ENCODE measurements at places on chromosomes 5 and 9. TPM values are rescaled to one million over a fixed set of nuclear protein-coding genes. Genes with fewer than 3 reads are reported as not detected.

Gene LCN12
- 4.9 TPM for total RNA-seq

Gene NDUFAF2
- 13.7 TPM for total RNA-seq

Gene RAPGEF6
- 13.0 TPM for total RNA-seq

Gene ABCA1
- 18.1 TPM for total RNA-seq

- no peak for DNase-seq
Observed at GRCh38 chr5:84379749-84380148, 4.9 kb downstream of the EDIL3 start.

- DNase-seq: no peak
Observed at GRCh38 chr5:89253666-89254352, 370.8 kb upstream of the MEF2C start.

GRCh38 chr5:7094626-7095025, 301.3 kb upstream of the ADCY2 start:
- peak; percentile 15 for DNase-seq

DNA sequence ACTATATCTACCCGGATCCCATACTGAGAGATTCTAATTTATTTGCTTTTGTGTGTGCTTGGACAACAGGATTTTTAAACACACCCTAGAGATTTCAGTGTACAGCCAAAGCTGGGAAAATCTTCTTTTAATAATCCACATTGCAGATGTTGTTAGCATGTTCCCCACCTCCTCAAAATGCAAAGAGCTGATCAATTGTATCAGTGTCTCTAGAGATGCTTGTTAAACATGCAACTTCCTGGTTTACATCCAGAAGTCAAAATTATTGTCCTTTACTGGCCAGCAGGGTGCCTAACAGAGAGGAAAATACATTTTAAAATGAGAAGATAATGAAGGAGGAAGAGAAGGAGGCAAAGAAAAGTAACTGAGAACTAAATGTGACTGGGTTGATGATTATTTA, 793.3 kb downstream of the SEMA5A start:
- DNase-seq: no peak

DNA sequence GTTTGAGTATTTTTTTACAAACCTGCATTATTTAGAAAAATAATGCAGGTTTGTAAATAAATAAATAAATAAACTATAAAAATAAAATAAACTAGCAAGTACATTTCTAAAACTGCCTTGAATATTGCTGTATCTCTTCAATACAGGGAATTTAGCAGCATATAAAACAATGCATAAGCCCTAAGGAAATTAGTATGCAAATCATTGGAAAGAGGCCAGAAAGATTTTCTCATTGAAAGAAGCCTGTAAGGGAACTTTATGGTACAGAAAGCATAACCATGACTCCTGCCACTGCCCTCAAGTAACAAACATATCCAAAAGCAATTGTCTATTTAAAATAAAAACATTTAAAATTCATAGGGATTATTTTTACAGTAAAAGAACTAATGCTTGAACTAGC, 387.3 kb downstream of the HINT1 start:
- no peak for DNase-seq

DNA sequence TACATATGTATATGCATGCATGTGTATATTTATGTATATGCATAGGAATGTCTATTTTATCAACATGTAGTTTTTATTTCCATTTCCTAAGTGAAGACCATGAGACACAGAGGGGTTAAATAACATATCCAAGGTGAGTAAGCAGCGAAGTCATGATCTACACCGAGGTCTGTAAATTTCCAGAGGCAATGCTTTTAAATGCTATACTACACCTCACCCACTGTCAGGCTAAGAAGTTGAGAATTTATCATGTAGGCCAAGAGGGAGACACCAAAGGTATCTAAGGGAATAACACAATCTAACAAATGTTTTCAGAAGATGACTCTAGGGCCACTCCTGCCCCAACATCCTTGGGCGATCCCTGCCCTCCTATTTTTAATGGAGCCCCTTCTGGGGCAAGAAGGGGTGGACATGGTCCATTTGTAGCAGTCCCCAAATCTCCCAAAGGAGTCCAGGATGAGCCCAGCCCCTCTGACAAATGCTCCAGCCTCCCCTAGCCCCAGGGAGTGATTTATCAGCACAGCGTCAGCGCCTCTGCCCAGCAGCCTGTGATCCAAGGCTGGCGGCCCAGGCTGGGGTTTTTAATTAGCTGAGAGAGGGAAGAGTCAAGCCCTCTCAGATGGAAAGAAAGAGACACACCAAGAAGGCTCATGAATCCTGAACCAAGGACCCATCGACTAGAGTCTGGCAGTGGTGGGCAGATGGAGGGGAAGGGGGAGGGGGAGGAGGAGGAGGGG, 339.9 kb downstream of the ASTN2 start:
- DNase-seq: no peak

DNA sequence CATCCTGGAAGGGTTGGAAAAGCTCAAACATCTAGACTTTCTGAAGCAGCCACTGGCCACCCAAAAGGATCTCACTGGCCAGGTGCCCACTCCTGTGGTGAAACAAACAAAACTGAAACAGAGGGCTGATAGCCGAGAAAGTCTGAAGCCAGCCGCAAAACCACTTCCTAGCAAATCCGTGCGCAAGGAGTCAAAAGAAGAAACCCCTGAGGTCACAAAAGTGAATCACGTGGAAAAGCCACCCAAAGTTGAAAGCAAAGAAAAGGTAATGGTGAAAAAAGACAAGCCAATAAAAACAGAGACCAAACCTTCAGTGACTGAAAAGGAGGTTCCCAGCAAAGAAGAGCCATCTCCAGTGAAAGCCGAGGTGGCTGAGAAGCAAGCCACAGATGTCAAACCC, 87.6 kb downstream of the MAP1B start:
- DNase-seq: no peak

- no peak for DNase-seq
Observed at GRCh38 chr5:177126771-177127170, 6.8 kb upstream of the NSD1 start.

- no peak for DNase-seq
Observed at GRCh38 chr9:131417264-131418142, 23.6 kb downstream of the PRRC2B start.

- no peak for DNase-seq
Observed at GRCh38 chr5:61274511-61274911, 57.5 kb upstream of the ZSWIM6 start.

DNA sequence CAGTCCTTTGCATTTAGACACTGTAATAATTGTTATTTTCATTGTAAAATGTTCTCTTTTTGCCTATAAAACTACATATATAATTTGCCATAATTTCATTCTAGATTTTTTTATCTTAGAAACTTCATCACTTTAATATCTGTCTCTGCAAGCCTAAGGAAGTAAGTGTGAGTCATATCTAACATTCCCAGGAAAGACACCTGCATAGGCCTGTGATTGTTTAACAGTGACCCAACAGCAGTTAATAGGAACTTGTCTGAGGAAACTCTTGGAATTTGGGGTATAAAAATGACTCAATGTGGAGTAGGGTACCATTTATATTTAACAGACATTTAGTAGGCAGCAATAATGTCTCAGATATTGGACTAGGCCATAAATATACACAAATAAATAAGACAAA, 229.2 kb upstream of the FAM174A start:
- no peak for DNase-seq

DNA sequence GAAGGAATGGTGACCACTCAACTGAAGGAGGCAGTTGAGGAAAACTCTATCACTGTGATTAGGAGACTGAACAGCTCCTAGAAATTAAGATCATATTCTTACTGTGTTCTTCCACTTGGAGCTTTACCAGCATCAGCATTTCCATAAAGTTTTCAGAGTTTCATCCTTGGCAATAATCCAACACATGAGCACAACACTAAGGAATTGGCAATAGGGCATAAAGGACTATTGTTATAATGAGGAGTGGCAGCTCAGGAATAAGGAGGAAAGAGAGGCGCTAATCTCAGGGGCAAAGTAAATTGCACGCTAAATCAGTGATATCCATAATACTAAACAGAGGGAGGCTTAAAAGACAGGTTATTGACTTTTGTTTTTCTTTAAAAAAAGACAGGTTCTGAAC, 338.9 kb downstream of the EFNA5 start:
- DNase-seq: no peak

GRCh38 chr9:132857031-132857430, 21.1 kb downstream of the AK8 start:
- peak; percentile 17 for DNase-seq

Data from body of pancreas (tissue), 4 donors.